ENCODE measurements at places on chromosomes 6 and 20. TPM values are rescaled to one million over a fixed set of nuclear protein-coding genes. Genes with fewer than 3 reads are reported as not detected.
A peak's percentile ranks its signal among the peaks of the same experiment; 100 is the strongest.

The TRAPPC3L gene
- not detected for total RNA-seq

The KIF25 gene
- total RNA-seq, result not detected

The EYA2 gene
- 0.16 TPM for total RNA-seq

DNA sequence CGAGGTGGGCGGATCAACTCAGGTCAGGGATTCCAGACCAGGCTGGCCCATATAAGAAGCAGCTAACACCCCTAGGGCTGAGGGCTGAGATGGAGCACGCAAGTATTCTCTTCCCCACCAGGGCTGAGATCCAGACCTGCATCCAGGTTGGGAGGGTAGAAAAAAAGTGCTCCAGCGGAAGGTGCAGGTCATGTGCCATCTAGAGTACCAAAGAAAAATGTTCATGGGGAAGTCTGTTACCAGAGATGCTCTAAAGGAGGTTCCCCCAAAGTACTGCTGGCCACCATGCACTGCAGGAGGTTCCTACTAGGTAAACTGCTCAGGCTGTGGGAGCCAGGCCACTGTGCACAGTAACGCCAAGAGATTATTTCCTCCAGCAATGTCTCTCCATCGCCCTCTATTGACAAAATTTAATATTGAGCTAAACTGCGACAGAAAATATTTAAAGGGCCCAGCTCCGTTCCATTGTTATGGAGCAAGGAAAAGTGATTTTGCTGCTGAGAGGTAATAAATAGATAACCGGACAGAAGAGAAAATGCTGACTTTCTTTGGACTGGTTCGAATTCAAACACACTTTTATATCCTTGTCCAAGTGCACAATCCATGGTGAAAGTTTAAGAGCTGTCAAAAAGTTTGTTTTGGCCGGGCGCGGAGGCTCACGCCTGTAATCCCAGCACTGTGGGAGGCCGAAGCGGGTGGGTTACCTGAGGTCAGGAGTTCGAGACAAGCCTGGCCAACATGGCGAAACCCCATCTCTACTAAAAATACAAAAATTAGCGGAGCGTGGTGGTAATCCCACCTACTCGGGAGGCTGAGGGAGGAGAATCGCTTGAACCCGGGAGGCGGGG, 159.9 kb downstream of the OR2B2 start:
- peak overlapping the region; percentile 96 for H3K27ac ChIP-seq
- no peaks in the 10 kb centered on the region for H3K36me3 ChIP-seq
- peak; percentile 28 for DNase-seq
- H3K4me1 ChIP-seq, result peaks cover 6% of the 10 kb centered on the region

GRCh38 chr20:5822569-5822968, 72.4 kb downstream of the SHLD1 start:
- no peak for DNase-seq
- no peak overlapping the region for H3K27ac ChIP-seq
- no peaks in the 10 kb centered on the region for H3K27me3 ChIP-seq
- no peaks in the 10 kb centered on the region for H3K4me1 ChIP-seq
- H3K4me3 ChIP-seq, result no peak overlapping the region
- no peaks in the 10 kb centered on the region for H3K36me3 ChIP-seq

- H3K4me1 ChIP-seq, result no peaks in the 10 kb centered on the region
- H3K36me3 ChIP-seq, result no peaks in the 10 kb centered on the region
- no peak for DNase-seq
- H3K27ac ChIP-seq, result no peak overlapping the region
- H3K27me3 ChIP-seq, result no peaks in the 10 kb centered on the region
Observed at GRCh38 chr20:11155156-11155756, 481.5 kb upstream of the JAG1 start.

GRCh38 chr6:46290421-46291274, 119.9 kb upstream of the ENPP5 start:
- H3K27me3 ChIP-seq, result no peaks in the 10 kb centered on the region
- DNase-seq, result no peak
- no peak overlapping the region for H3K27ac ChIP-seq
- no peak overlapping the region for H3K4me3 ChIP-seq
- no peaks in the 10 kb centered on the region for H3K36me3 ChIP-seq
- no peaks in the 10 kb centered on the region for H3K4me1 ChIP-seq

Measured in naive thymus-derived CD4-positive, alpha-beta T cell (primary cell).